Activated CD8-positive, alpha-beta memory T cell treated with anti-CD3 and anti-CD28 coated beads for 48 hours (primary cell): ENCODE measurements at places on chromosomes 16 and 17.
A peak's percentile ranks its signal among the peaks of the same experiment; 100 is the strongest.

DNA sequence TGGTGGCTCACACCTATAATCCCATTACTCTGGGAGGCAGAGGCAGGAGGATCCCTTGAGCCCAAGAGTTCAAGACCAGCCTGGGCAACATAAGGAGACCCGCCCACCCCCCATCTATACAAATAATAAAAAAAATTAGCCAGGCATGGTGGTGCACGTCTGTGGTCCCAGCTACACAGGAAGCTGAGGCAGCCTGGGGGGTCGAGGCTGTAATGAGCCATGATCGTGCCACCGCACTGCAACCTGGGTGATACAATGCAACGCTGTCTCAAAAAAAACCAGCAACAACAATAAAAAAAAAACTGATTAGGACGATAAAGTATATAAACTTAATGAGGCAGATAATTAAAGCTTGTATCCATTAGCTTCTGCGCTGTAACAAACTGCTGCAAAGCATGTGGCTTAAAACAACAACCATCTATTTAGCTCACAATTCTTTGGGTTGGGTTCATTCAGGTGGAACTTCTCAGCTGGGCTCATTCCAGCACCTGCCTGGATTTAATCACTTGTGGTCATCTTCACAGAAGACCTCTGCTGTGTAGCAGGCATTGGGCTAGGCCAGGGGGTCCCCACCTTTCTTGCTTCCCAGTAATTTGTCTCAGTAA, 45.8 kb downstream of the LCMT1 start:
- no peak for DNase-seq

DNA sequence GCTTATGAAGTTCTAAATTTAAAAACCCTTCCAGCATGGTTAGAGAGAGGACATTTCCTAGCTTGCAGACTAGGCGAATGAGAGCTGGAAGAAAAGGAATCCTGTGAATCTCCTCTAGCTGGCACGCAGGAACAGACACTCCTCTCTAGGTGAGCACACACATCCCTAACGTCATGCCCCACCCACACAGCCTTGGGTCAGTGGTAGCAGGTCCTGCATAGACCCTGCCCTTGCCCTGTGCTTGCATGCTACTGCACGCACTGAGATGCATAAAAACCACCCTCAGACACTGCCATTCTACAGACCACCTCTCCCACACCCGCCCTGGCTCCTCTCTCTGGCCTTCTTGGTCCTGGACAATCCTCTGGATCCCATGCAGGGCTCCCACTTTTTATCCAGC, 23.5 kb downstream of the CES1 start:
- no peak for DNase-seq

- no peak for DNase-seq
Observed at GRCh38 chr16:49725651-49726050, 130.3 kb downstream of the ZNF423 start.

- no peak for DNase-seq
Observed at GRCh38 chr17:40433551-40434415, 9.5 kb upstream of the IGFBP4 start.

GRCh38 chr17:75625813-75626486, 7.3 kb upstream of the SMIM5 start:
- no peak for DNase-seq

- no peak for DNase-seq
Observed at GRCh38 chr17:6674586-6674985, 23.0 kb downstream of the C17orf100 start.

GRCh38 chr16:23843143-23843542, 7.4 kb downstream of the PRKCB start:
- no peak for DNase-seq

GRCh38 chr16:23499801-23500200, 10.5 kb downstream of the GGA2 start:
- DNase-seq: no peak

DNA sequence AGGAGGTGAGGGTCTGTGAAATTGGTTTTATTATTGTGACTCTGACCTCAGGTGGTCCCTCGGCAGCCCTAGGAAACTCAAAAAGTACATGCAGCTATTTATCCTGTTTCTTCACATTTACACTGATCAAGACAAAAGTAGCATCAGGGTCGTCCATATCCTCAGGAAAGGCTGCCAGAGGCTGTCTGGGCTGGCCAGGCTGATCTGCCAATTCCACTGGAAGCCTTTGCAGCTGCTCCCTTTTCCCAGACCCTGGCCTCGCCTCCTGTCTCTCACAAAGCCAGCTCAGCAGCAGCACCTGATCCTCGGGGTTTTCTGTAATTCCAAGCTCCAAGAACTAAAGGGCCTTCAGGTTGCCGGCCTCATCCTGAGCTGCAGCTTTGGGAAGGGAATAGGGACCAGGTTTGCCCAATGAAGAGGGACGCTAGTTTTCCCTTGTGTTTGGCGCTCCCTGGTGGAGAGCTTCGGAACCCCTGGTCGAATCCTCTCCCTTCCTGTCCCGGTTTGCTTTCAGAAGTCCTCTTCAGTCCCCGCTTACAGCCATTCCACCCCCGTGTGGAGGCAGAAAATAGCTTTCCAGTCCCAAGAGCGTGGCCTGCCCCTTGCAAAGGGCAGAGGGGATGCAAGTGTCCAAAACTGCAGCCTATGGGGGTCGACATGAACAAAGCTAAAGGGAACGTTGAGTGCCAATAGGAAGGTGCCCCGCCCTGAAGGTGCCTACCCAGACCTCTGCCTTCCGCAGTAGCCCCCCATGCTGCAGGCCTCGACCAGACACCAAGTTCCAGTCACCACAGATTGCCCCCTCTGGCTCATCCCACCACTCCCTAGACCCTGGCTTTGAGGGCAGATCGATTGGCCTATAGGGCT, 13.4 kb downstream of the MFSD6L start:
- DNase-seq: peak; percentile 68

- no peak for DNase-seq
Observed at GRCh38 chr16:85365120-85365519, 248.0 kb upstream of the GSE1 start.

GRCh38 chr17:4449736-4450135, 16.0 kb downstream of the SPNS3 start:
- DNase-seq: no peak

- no peak for DNase-seq
Observed at GRCh38 chr16:66524601-66525164, 25.2 kb downstream of the TK2 start.

GRCh38 chr16:11978080-11978479, 1.5 kb downstream of the SNX29 start:
- DNase-seq: no peak

- no peak for DNase-seq
Observed at GRCh38 chr17:72692676-72693075, 399.8 kb downstream of the SLC39A11 start.

GRCh38 chr17:7548585-7549400, at the start of gene TNFSF12:
TSS of gene TNFSF12 (plus strand) at chr17:7549058. CDS start at chr17:7549154, 96 bp downstream.
- no peak for DNase-seq

- DNase-seq: no peak
Observed at GRCh38 chr17:14733376-14733775, 432.5 kb downstream of the HS3ST3B1 start.

GRCh38 chr17:2964831-2965230, 98.6 kb downstream of the OR1D5 start:
- no peak for DNase-seq

- DNase-seq: no peak
Observed at GRCh38 chr17:42679492-42680330, 1.9 kb downstream of the CCR10 start.

GRCh38 chr17:63983320-63983719, 10.6 kb upstream of the SCN4A start:
- no peak for DNase-seq

DNA sequence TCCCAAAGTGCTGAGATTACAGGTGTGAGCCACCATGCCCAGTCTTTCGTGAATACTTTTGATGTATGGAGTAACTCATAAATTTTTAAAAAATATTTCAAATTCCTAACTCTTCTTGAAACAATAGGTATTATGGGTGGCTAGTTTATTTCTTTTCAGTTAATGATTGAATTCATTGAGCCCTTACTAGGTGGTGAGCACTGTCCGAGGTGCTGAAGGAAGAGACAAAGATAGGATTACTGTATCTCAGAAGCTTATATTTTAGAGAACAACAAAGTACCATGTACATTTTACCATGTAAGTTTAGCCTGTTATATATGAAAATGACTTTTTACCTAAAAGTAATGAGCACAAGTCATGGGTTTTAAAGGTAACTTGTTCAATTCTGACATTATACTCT, 418.3 kb downstream of the NPIPA7 start:
- no peak for DNase-seq

DNA sequence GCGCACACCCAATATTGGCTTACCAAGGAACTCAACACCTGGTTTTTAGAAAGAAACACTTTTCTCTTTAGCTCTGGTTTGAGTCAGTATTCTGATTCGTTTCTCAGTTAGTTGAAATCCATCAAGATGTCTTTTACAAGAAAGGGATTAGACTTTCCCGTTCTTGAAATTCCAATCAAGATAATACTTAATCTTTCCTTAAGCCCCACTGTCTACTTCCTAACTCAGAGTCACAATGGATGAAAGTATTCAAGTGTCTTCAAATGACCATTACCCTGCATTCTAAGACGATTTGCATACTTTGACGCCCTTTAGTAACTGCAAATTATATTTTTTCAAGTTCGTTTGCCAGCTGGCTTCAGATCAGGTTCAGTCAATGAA, 189.8 kb downstream of the USP22 start:
- DNase-seq: no peak

GRCh38 chr17:19285213-19285900, 48.2 kb downstream of the EPN2 start:
- no peak for DNase-seq

- DNase-seq: no peak
Observed at GRCh38 chr17:40485851-40486521, 15.4 kb downstream of the TNS4 start.

GRCh38 chr16:57863434-57864160, 61.3 kb upstream of the KIFC3 start:
- DNase-seq: no peak

DNA sequence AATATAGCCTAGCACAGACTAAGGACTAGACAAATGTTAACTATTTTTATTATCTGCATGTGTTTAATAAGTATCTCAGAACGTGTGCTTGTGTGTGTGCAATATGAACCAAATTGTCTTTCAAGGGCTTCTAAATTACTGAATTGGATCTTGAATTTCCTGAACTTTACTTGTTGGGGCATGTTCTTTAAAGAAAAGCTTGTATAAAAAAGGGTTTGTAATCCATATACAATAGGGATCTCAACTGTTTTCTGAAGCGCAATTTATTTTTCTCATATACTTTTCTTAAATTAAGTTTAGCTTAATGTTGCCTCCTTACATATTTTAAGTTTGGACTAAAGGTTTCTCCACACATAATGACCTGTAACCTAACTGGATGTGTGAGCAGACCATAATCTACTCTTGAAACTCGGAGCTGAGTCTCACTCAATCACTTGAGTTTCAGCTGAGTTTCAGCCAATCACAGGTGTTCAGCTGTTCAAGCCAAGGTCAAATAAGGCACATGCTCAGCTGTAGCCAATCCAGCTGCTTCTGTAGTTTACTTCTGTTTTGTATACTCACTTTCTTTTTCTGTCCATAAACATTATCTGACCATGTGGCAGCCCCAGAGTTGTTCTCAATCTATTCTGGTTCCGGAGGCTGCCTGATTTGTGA, 72.3 kb downstream of the CDK5R1 start:
- no peak for DNase-seq

DNA sequence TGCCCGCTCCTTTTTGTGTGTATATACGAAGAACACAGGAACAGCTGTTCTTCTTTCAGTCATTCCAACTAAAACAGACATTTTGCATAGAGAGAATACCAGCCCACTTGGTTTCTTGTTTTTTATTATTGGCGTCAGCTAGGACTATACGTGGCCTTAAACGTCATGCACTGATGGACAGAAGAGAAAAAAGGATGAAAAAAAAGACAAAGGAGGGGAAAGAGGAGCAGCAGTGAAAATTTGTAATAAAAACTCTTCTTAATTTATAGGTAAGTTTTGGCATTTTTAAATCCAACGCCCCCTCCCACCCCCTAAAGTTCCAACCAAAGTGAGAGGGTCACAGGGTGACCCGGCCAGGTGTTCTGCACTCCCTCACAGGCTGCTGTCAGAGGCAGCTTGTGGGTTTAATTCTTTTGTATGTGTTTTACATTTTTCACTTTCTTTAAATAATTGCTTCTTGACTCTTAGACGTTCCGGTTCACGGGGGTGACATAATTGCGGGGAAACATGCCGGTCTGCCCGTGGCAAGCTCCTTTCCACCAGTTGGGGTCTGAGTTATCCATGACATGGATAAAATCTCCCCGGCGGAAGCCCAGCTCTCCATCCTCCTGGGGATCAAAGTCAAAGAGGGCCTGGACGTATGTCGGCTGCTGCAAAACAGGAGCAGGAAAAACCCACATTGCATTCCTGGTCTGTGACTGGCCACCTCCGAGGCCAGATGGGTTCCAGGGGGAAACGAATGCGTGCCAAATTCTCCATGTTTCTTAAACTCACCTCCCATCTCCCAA, 30.9 kb upstream of the SLC25A19 start:
- DNase-seq: no peak

DNA sequence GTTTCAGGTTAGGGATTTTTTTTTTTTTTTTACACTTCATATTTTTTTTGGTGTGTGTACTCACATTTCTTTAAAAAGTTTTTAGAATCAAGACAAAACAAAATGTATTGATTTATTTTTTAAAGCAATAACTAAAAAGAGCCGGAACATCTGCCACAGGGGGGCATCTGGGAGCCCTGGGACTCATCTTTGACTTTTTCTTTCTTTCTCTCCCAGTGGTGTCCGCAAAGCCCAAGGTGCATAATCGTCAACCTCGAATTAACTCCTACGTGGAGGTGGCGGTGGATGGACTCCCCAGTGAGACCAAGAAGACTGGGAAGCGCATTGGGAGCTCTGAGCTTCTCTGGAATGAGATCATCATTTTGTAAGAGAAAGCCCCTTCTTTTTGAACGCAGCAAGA, 36.3 kb downstream of the WWP2 start:
- no peak for DNase-seq

- DNase-seq: no peak
Observed at GRCh38 chr16:68074850-68075555, 10.2 kb upstream of the NFATC3 start.

GRCh38 chr17:31522284-31522931, 130.9 kb downstream of the RAB11FIP4 start:
- no peak for DNase-seq

DNA sequence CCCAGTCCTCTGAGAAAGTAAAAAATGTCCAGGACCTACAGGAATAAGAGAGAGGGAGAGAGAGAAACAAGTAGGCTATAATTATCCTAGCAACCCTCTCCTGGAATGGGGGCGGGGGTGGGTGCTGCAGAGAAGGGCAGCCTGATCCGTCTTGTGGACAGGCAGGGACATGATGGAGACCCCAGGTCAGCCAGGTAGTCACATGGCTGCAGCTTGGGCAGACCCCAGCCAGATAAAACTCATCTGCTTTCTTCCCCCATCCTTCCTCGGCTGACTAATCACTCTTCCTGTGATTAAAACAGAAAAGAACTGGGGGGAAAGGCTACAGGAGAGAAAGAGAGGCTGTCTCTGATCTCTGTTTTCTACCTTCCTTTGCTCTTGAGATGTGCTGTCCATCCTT, 32.6 kb downstream of the COPZ2 start:
- no peak for DNase-seq

GRCh38 chr17:17947966-17948365, 24.2 kb downstream of the TOM1L2 start:
- no peak for DNase-seq
